Activated CD8-positive, alpha-beta memory T cell treated with anti-CD3 and anti-CD28 coated beads for 1 hour (primary cell): ENCODE measurements at places on chromosomes 12 and 14.

GRCh38 chr14:63508033-63508432 lies 35.1 kb downstream of the PPP2R5E start:
- no peak for DNase-seq

DNA sequence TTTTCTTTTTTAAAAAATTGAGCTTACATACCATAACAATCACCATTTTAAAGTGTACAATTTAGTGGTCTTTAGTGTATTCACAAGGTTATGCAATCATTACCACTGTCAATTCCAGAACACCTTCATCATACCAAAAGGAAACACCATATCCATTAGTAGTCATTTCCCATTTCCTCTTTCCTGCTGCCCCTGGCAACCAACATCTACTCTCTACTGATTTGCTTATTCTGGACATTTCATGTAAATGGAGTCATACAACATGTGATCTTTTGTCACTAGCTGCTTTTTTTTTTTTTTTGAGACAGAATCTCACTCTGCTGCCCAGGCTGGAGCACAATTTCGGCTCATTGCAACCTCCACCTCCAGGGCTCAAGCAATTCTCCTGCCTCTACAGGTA lies 66.8 kb upstream of the CFL2 start:
- DNase-seq = no peak

DNA sequence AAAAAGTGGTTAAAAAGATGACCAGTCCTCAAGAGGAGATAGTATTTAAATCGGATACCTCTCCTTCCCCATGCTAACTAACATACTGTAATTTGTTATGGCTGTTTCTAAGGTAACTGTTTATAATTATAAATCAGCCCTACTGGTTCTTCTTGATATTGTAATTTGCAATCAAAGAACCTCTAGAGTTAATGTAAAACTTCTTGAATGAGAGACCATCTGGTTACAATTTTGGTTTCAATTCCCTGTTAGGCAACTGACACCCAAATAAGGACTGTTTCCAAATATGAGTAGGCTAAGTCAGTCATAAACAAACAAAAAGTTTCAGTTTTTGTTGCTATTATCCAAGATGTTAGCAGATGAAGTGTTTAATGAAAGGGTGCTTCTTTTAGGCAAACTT lies 120.2 kb upstream of the DNM1L start:
- no peak for DNase-seq

DNA sequence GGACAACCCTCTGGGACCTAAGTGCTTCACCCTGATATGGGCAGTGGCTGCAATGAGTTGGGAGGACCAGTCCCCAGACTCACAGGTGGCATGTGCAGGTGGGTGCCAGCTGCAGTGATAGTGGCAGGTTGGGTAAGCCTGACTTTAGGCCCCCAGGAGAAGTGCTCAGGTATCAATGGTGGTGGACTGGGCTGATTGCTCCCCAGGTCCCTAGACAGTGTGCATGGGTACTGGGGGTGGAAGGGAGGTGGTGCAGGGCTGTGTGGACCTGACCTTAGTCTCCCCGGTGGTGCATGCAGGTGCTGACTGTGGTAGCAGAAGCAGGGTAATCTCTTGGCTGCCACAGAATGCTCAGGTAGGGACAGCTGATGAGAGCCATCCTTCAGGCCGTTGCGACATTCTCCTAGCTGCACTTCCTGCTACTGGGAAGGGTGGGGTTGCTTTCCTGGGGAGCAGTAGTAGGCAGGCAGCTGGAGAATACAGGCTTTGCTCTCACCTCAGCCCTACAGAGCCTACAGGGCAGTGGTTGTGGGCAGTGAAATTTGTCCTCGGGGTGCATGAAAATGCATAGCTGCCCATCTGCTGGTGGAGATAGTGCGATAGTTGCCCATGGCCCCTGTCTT lies 33.3 kb upstream of the CCND2 start:
- no peak for DNase-seq

DNA sequence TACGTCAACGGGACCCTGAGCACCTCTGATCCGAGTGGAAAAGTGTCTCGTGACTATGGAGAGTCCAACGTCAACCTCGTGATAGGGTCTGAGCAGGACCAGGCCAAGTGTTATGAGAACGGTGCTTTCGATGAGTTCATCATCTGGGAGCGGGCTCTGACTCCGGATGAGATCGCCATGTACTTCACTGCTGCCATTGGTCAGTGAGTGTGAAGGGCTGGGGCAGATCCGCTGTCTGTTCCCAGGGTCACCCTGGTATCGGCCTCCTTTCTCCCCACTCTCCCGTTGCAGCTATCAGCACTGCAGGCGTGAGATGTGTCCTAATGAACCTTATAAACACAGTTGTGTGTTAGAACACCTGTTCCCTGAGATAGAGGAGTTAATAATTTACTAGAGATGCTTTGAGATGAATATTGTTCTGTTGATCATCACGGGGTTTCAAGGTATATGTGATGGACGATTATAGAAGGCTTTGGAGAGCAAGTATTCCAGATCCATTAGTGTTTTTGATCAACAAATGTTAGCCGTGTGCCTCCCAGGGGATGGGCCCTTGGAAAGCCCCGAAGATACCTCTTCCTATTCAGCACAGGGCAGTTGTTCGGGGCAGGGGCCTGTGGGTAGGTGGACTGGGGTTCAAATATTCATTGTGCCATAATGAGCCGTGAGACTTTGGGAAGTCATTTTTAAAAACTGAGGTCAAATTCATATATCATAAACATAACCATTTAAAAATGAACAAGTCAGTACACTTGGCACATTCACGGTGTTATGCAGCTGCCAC lies 33.6 kb downstream of the ADGRD1 start:
- no peak for DNase-seq
